ENCODE measurements at places on chromosomes 16 and 17. TPM values are rescaled to one million over a fixed set of nuclear protein-coding genes. Genes with fewer than 3 reads are reported as not detected.
A peak's percentile ranks its signal among the peaks of the same experiment; 100 is the strongest.

Gene KCNJ18
- polyA plus RNA-seq, result not detected

Gene OSGIN1
- polyA plus RNA-seq, result 5.6 TPM

Gene PRR29
- polyA plus RNA-seq, result 0.66 TPM

Gene CRISPLD2
- polyA plus RNA-seq, result 25.0 TPM

Gene TAT
- polyA plus RNA-seq, result not detected

Gene KRTAP9-4
- not detected for polyA plus RNA-seq

Gene SSTR5
- polyA plus RNA-seq, result 0.39 TPM

DNA sequence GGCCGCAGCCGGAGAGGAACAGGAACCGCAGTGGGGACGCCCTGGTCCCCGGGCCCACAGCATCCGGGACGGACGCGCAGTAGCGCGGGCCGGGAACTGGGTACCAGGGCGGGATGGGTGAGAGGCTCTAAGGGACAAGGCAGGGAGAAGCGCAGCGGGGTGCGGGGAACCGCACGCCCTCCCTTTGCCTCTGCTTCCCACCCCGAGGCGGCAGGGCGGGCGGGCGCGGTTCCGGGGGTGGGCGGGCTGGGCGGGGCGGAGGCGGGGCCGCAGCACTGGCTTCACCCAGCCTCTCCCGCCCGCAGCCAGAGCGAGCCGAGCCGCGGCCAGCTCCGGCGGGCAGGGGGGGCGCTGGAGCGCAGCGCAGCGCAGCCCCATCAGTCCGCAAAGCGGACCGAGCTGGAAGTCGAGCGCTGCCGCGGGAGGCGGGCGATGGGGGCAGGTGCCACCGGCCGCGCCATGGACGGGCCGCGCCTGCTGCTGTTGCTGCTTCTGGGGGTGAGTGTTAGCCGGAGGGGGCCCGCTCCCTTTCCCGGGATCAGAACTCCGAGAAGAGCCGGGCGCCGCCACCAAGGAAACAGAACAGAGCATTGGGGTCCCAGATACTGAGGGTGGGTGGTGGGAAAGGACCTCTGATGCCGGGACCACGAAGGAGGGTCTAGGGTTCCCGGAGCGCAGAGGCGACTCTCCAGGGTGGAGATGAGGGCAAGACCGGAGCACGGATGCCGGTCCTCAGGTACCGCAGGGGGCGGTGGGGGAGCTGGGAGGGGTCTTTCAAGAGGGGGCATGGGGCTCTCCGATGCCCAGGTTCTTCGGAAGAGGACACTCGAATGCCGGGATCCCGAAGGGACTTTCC lies at the start of gene NGFR:
Gene NGFR, plus strand, starts transcription at position 308 of the 856 bp plus-strand sequence. Its CDS starts 125 bp downstream, at position 433.
- H3K27me3 ChIP-seq, result peaks cover 71% of the 10 kb centered on the region
- H3K36me3 ChIP-seq, result no peaks in the 10 kb centered on the region
- H3K4me1 ChIP-seq, result peaks cover 29% of the 10 kb centered on the region
- H3K27ac ChIP-seq, result no peak within 1 kb of the TSS

- H3K27ac ChIP-seq, result no peak overlapping the region
- peaks cover 49% of the 10 kb centered on the region for H3K36me3 ChIP-seq
- peaks cover 2% of the 10 kb centered on the region for H3K4me1 ChIP-seq
- no peak overlapping the region for H3K4me3 ChIP-seq
- no peak for DNase-seq
- H3K27me3 ChIP-seq, result no peaks in the 10 kb centered on the region
Measured at GRCh38 chr17:19678581-19679453, 30.3 kb downstream of the ALDH3A2 start.

- no peaks in the 10 kb centered on the region for H3K27me3 ChIP-seq
- no peaks in the 10 kb centered on the region for H3K36me3 ChIP-seq
- DNase-seq, result no peak
- no peak overlapping the region for H3K27ac ChIP-seq
Measured at GRCh38 chr16:69595127-69596036, 29.6 kb downstream of the NFAT5 start.

DNA sequence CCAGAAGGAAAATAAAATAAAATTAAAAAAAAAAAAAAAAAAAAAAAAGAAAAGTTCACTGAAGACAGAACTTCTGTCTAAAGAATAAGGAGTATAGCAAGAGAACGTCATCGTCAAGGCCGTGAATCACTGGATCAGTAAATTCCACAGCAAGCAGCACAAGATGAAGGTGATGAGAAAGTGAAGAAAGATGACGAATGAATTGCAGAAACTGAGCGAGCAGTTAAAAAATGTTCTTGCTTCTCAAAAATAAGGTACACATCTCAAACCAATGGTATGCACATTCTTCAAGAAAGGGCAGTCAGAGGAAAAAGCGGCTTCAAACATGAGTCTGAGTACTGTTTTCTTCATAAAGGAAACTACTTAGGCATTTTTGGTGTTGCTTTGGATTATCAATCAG lies 104.7 kb downstream of the SMG6 start:
- DNase-seq, result no peak
- no peaks in the 10 kb centered on the region for H3K36me3 ChIP-seq

- no peaks in the 10 kb centered on the region for H3K27me3 ChIP-seq
- no peak for DNase-seq
- no peaks in the 10 kb centered on the region for H3K4me1 ChIP-seq
- H3K27ac ChIP-seq, result no peak overlapping the region
- H3K4me3 ChIP-seq, result no peak overlapping the region
Measured at GRCh38 chr17:27414271-27414670, 42.0 kb upstream of the KSR1 start.

DNA sequence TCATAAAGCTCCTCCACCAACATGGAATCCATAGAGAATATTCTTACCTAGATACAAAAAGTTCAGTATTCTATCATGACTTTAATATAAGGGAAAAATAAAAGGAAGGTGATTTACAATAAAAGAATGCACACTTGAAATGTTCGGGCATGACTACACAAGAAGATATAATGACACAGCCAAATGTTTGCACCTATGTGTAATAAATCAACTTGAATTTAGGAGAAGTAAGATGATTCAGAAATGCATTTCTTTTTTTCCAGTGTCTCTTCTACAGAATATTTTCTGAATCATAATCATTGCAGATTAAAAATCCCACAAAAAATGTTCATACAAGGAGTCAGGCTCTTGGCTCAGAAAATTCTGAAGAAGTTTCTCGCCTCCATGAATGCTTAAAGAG lies 404.0 kb upstream of the HSBP1 start:
- H3K27me3 ChIP-seq, result no peaks in the 10 kb centered on the region
- no peaks in the 10 kb centered on the region for H3K36me3 ChIP-seq
- H3K4me1 ChIP-seq, result no peaks in the 10 kb centered on the region
- no peak overlapping the region for H3K4me3 ChIP-seq

- DNase-seq, result no peak
- no peak overlapping the region for H3K27ac ChIP-seq
- H3K4me1 ChIP-seq, result no peaks in the 10 kb centered on the region
- H3K4me3 ChIP-seq, result no peak overlapping the region
Measured at GRCh38 chr16:8561496-8561895, 28.8 kb downstream of the TMEM114 start.

GRCh38 chr17:44279346-44279665 lies 11.4 kb upstream of the SLC4A1 start:
- H3K27me3 ChIP-seq, result no peaks in the 10 kb centered on the region
- no peak overlapping the region for H3K4me3 ChIP-seq
- no peak for DNase-seq
- no peaks in the 10 kb centered on the region for H3K36me3 ChIP-seq

GRCh38 chr16:17320009-17320408 lies 150.8 kb downstream of the XYLT1 start:
- H3K27me3 ChIP-seq, result no peaks in the 10 kb centered on the region
- peaks cover 44% of the 10 kb centered on the region for H3K4me1 ChIP-seq
- no peak overlapping the region for H3K27ac ChIP-seq
- no peaks in the 10 kb centered on the region for H3K36me3 ChIP-seq

- H3K4me1 ChIP-seq, result peaks cover 18% of the 10 kb centered on the region
- DNase-seq, result no peak
- no peak overlapping the region for H3K4me3 ChIP-seq
- no peak overlapping the region for H3K27ac ChIP-seq
- H3K36me3 ChIP-seq, result no peaks in the 10 kb centered on the region
Measured at GRCh38 chr17:52758481-52758880, 600.0 kb upstream of the CA10 start.

- no peaks in the 10 kb centered on the region for H3K4me1 ChIP-seq
- H3K36me3 ChIP-seq, result no peaks in the 10 kb centered on the region
- no peak overlapping the region for H3K27ac ChIP-seq
- DNase-seq, result no peak
- no peak overlapping the region for H3K4me3 ChIP-seq
- no peaks in the 10 kb centered on the region for H3K27me3 ChIP-seq
Measured at GRCh38 chr16:52561910-52562741, 15.2 kb upstream of the TOX3 start.

DNA sequence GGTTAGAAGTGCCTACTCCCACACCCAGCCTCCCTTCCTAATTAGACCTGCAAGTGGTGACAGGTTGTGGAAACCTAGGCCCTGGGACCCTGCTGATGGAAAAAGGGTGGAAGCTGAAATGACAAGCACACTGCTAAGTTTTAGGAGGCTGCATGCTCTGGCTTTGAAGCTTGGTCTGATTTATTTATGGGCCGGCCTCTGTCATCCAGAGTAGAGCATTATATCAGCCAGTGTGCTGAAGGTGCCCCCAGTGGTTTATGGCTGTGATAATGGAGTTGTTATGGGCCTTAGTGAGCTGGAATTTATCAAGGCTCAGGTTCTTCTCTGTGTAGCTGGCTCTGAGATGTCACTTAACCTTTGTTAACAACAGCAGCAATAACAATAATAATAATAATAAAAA lies 142.6 kb downstream of the UTP18 start:
- H3K27me3 ChIP-seq, result no peaks in the 10 kb centered on the region
- H3K27ac ChIP-seq, result no peak overlapping the region
- no peaks in the 10 kb centered on the region for H3K36me3 ChIP-seq
- no peaks in the 10 kb centered on the region for H3K4me1 ChIP-seq
- H3K4me3 ChIP-seq, result no peak overlapping the region

DNA sequence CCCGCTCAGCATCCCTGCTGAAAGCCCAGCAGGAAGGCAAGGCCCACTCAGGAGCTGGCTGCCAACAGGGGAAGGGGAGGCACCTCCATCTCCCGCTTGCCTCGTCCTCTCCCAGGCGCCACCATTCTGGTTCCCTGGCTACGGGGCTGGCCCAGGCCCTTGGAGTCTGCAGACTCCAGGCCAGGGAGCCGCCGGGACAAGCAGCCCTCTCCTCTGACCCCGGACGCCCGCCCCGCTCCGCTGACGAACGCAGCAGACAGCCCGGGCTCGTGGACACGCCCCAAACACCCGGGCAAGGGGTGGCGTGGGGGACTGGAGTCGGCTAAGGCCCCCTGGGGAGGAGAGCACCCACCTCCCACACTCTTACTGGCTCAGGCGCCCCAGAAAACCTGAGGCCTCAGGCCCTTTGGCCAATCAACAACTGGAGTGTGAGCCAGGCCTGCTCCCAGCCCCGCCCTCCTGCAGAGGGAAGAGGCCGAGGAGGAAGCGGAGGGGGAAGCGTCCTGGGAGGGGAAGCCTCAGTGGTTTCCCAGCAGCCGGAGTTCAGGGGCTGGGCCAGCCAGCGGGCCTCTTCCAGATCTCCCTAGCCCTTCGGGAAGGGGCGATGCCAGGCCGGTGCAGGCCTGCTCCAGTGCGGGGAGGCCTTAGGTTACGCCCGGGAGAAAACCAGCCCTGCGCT lies 4.2 kb downstream of the MNT start:
- peak; percentile 96 for DNase-seq
- no peaks in the 10 kb centered on the region for H3K36me3 ChIP-seq
- H3K4me3 ChIP-seq, result peak overlapping the region; percentile 46

GRCh38 chr17:36482611-36483504 lies 3.6 kb upstream of the ZNHIT3 start:
- peaks cover 13% of the 10 kb centered on the region for H3K4me1 ChIP-seq
- H3K27me3 ChIP-seq, result no peaks in the 10 kb centered on the region
- no peaks in the 10 kb centered on the region for H3K36me3 ChIP-seq
- H3K4me3 ChIP-seq, result peak overlapping the region; percentile 46

- no peaks in the 10 kb centered on the region for H3K36me3 ChIP-seq
- DNase-seq, result peak; percentile 49
- peaks cover 4% of the 10 kb centered on the region for H3K27me3 ChIP-seq
- no peak overlapping the region for H3K27ac ChIP-seq
- no peak overlapping the region for H3K4me3 ChIP-seq
- H3K4me1 ChIP-seq, result peaks cover 17% of the 10 kb centered on the region
Measured at GRCh38 chr16:88424587-88425235, 28.4 kb upstream of the ZFPM1 start.

DNA sequence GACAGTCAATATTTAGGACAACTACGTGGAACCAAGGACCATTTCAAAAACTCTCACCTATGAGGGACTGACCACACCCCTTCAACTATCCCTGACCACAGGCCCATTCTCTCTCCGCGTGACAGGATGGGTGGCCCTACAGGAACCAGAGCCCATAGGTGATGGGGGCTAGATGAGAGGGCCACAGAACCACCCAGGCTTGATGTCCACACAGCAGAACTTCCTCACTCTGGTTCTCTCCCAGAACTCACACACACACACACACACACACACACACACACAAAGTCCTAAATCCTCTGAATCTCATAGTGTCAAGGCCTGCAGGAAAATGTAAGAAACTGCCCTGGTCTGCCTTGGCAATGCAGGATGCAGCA lies 1.5 kb downstream of the ZNF319 start:
- no peaks in the 10 kb centered on the region for H3K27me3 ChIP-seq
- no peak overlapping the region for H3K4me3 ChIP-seq
- DNase-seq, result no peak
- H3K36me3 ChIP-seq, result peaks cover 57% of the 10 kb centered on the region
- peak overlapping the region; percentile 94 for H3K27ac ChIP-seq

DNA sequence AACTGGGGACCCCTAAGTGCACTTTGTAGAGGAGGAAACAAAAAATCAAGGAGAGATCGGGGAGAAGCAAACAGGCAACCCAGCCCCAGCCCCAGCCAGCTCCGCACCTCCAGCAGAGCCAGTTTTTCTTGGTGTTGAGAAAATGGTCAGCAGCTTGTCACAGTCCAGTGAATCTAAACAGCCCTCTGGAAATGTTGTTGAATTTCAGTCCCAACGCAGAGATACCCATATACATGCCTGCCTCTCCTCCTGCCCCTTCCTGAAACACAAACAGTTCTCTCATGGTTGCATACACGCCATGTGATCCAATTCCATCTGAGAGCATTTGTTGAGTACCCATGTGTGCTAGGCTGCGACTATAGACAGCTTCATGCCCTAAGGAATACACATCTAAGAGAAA lies 42.4 kb upstream of the LHX1 start:
- no peak for DNase-seq
- H3K36me3 ChIP-seq, result no peaks in the 10 kb centered on the region
- H3K27ac ChIP-seq, result no peak overlapping the region
- H3K27me3 ChIP-seq, result peaks cover 23% of the 10 kb centered on the region
- no peak overlapping the region for H3K4me3 ChIP-seq

Data from heart right ventricle (tissue), 16 donors.